ENCODE measurements at places on chromosomes 3 and 15.

GRCh38 chr3:196868297-196868661 lies 559 bp downstream of the SENP5 start:
- DNase-seq = peak; percentile 3

- DNase-seq = no peak
Measured at GRCh38 chr15:95556866-95557225, 773.7 kb upstream of the NR2F2 start.

DNA sequence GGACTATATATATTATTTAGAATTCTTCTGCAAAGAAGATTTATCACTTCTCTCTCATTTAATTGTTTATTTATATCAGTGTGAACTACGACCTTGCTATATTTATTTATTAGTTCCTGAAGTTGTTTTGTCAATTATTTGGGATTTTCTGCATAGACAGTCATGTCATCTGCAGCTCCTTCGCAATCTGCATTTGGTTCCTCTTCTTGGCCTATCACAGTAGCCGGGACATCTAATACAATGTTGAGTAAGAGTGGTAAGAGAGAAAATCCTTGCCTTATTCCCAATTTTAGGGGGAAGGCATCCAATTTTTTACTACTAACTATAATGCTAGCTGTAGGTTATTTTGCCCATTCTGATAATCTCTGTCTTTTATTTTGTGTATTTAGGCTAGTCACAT lies 39.4 kb downstream of the FOXL2 start:
- DNase-seq = no peak

DNA sequence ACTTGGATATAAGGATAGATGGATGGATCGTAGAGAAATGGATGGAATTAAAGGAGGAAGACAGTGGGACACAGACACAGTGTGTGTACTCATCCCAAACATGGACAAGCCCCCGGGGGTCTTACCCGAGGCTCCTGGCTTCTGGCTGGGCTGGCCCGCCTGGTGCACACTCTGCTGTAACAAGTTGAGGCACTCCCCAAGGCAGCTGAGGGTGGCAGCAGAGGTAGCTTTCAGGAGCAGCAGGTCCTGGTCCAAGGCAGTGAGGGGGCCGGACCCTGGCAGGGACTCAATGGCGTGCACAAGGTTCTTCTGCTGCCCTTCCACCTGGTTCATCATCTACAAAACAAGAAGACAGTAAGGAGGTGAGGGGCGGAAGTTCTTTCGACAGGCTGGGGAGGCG lies 215.1 kb downstream of the STT3B start:
- no peak for DNase-seq
